ENCODE measurements at places on chromosomes 13 and 19.

- H3K36me3 ChIP-seq: no peaks in the 10 kb centered on the region
- no peaks in the 10 kb centered on the region for H3K27me3 ChIP-seq
- peaks cover 9% of the 10 kb centered on the region for H3K4me1 ChIP-seq
- H3K27ac ChIP-seq: no peak overlapping the region
- DNase-seq: no peak
- H3K4me3 ChIP-seq: no peak overlapping the region
Measured at GRCh38 chr13:110114316-110114715, 192.6 kb downstream of the COL4A1 start.

DNA sequence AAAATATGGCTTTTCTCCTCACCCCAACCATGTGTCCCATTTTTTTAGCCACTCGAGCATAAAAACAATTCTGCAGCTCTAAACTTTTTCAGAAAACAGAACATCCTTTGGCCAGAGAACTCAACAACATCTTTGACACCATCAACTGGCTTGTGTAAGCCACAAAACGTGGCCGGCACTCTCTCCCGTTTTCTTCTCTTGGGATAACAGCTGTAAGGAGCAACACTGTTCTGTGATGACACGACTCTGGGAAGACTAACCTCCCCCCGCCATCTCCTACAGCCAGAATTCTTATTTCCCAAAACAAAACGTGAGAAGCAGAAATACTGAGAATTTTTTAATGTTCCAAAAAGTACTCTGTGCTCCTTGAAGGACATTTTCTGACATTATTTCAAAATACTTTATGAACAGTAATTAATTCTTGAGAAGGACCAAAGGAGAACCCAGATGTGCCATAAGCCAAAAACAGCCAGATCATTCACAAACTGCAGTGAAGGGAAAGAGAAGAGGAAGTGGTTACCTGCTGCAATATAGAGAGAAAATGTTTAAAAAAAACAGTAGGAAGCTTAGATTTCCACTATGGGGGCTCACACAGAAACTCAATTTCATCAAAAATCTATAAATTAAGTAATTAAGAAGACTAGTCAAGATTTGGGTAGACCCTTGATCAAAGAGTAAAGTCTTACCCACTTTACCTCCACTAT, 25.8 kb downstream of the COL4A1 start:
- peaks cover 2% of the 10 kb centered on the region for H3K4me1 ChIP-seq
- H3K36me3 ChIP-seq: no peaks in the 10 kb centered on the region
- no peak overlapping the region for H3K4me3 ChIP-seq
- no peaks in the 10 kb centered on the region for H3K27me3 ChIP-seq
- H3K27ac ChIP-seq: no peak overlapping the region
- no peak for DNase-seq

GRCh38 chr19:8185343-8186068, 23.7 kb upstream of the CERS4 start:
- no peak overlapping the region for H3K27ac ChIP-seq
- no peaks in the 10 kb centered on the region for H3K36me3 ChIP-seq
- no peak for DNase-seq
- H3K4me1 ChIP-seq: no peaks in the 10 kb centered on the region

GRCh38 chr19:5837761-5838352, 1.6 kb downstream of the FUT6 start:
- no peak for DNase-seq

DNA sequence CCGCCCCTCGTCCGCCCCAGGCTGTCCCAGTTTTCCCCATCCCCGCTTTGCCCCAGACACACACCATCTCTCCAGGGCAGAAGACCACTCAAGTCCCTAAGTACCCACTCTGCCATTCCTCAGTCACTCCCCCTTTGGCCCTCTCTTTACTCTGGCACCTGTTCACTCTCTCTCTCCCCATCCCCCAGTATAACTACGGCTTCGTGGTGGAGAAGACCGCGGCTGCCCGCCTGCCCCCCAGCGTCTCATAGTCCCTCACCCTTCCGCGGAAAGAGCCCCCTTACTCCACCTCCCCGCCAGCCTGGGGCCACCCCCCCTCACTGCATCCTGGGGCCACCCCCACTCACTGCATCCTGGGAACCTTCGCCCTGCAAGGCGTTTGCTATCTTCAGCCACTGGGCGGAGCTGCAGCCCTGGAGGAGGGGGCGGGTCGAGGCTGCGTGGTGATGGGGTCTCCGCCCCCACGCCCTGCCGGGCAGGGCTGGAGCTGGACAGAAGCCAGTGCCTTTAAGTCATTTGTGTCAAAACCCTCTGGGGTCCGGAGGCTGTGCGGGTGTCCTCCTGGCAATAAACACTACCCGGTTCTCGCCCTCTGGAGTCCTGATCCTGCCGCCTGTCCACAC, 5.0 kb downstream of the MVB12A start:
- H3K27me3 ChIP-seq: no peaks in the 10 kb centered on the region
- H3K4me3 ChIP-seq: peak overlapping the region; percentile 29
- DNase-seq: peak; percentile 76
- peaks cover 4% of the 10 kb centered on the region for H3K36me3 ChIP-seq

GRCh38 chr19:38441657-38442348, 8.3 kb downstream of the RYR1 start:
- no peak overlapping the region for H3K27ac ChIP-seq
- no peak overlapping the region for H3K4me3 ChIP-seq
- no peaks in the 10 kb centered on the region for H3K36me3 ChIP-seq
- DNase-seq: no peak
- no peaks in the 10 kb centered on the region for H3K27me3 ChIP-seq

- H3K36me3 ChIP-seq: no peaks in the 10 kb centered on the region
- peak overlapping the region; percentile 60 for H3K27ac ChIP-seq
- H3K4me1 ChIP-seq: peaks cover 7% of the 10 kb centered on the region
- no peaks in the 10 kb centered on the region for H3K27me3 ChIP-seq
Measured at GRCh38 chr13:48542138-48542537, 9.3 kb upstream of the RCBTB2 start.

Measured in neuronal stem cell (in vitro differentiated cells).